ENCODE measurements at places on chromosomes 2 and 18.

GRCh38 chr2:97868986-97869721 lies 126.6 kb downstream of the TMEM131 start:
- peak; percentile 48 for DNase-seq

- no peak for DNase-seq
Measured at GRCh38 chr2:47628904-47629303, 154.0 kb upstream of the MSH6 start.

- peak; percentile 27 for DNase-seq
Measured at GRCh38 chr2:226380679-226381078, 418.9 kb downstream of the IRS1 start.

DNA sequence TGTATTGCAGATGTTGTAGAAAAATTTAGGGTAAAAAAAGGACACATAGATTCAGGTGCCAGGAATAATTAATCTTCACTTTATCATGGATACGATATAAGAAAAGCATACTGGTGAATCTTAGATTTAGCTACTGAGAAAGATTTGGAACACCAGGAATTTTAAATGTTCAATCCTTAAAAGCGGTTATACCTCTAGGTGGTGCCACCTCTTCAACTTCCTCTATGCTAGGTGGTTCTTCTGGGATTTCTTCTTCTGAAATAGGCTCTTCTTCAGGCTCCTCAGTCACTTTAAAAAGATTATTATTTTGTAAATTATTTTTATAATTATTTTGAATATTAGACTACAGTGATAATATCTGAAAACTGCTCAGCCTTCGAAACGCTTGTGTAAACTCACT lies 133.1 kb downstream of the TTN start:
- DNase-seq = no peak

- no peak for DNase-seq
Measured at GRCh38 chr18:38575648-38576047, 1010.0 kb upstream of the CELF4 start.

GRCh38 chr18:41036346-41036745 lies 918.7 kb upstream of the PIK3C3 start:
- DNase-seq = no peak

DNA sequence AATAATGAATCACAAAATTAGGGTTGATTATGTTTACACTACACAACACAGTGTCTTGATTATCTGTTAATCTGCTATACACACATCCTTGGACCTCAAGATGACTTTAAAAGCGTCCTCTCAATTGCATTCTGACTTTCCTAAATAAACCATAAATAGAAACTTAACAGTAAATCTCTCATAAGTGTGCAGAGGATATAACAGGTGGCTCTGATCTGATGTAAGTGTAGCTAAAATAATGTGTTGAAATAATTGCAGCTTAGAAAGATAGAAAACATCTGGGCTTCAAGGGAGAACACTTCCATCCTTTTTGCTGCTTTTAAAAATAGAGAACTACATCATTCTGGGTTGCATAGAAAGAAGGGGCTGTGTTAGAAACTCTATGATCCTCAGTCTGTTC lies 78.4 kb upstream of the EFEMP1 start:
- DNase-seq = no peak

GRCh38 chr2:158140201-158140600 lies 38.5 kb downstream of the UPP2 start:
- no peak for DNase-seq

- no peak for DNase-seq
Measured at GRCh38 chr18:60149316-60149715, 223.3 kb downstream of the MC4R start.

All from left ventricle myocardium superior (tissue), 1 donor.